ENCODE measurements at places on chromosomes 4 and X.

DNA sequence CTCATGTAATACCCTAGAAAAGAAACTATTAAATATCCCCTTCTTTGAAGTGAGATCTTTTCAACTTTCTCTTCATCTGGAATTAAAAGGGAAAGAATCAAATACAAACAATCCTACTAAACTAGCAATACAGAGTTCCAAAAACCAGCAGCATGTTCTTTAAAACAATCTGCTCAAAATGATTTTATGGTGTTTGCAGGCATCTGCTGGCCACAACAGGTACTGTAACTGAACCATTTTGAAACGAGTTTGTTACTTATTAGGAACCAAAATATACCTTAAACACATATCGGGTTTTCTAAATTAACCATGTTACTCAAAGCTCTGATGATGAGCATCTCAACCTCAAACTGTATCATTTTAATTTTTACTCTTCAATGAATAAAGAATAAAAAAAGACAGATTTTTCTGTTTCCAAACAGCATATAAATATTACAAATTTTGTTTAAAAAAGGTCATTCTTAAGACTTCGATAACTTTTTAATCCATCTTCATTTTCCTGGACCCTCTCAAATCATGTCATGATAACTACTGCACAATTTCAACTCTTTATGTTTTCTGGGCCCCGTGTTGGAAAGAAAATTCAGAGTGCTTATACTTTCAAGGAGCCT, 56.5 kb downstream of the ARAP2 start:
- DNase-seq: no peak

- no peak for DNase-seq
These were observed 14.2 kb downstream of the PHOX2B start for GRCh38 chr4:41734371-41734770.

DNA sequence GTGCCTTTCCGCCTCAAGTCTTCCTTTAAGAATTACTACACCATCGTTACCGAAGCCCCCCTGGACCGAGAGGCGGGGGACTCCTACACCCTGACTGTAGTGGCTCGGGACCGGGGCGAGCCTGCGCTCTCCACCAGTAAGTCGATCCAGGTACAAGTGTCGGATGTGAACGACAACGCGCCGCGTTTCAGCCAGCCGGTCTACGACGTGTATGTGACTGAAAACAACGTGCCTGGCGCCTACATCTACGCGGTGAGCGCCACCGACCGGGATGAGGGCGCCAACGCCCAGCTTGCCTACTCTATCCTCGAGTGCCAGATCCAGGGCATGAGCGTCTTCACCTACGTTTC, 2.2 kb downstream of the PCDH10 start:
- DNase-seq: no peak

DNA sequence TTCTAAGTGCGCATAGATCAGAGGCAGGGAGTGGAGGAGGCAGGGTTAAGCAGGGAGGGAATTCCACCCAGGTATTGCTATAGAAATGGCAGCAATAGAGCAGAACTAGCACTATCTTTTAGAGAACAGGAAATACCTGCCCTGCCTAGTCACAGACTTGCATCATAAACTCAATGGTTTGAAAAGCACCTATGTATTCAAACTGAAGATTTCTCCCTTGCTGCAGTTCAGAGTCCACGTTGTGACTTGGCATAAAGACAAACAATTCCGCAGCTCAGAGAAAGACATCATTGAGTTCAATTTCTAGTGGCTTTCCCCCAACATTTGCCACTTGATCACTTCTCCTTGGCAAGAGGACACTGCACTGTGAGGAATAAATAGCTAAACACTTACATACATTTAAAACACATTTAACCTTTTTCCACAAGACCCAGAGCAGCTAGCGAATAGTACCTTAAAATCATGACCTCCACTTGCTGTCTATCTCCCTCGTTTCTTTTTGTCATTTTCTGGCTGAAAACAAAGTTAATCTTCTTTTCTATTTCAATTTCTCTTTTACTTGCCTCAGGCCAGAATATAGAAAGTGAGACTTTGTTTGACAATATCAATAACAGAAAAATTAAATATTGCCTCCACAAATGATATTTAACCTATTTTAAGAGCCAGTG, 42.4 kb downstream of the SLC7A11 start:
- no peak for DNase-seq

GRCh38 chrX:39750256-39750790, 347.4 kb downstream of the BCOR start:
- DNase-seq: no peak

DNA sequence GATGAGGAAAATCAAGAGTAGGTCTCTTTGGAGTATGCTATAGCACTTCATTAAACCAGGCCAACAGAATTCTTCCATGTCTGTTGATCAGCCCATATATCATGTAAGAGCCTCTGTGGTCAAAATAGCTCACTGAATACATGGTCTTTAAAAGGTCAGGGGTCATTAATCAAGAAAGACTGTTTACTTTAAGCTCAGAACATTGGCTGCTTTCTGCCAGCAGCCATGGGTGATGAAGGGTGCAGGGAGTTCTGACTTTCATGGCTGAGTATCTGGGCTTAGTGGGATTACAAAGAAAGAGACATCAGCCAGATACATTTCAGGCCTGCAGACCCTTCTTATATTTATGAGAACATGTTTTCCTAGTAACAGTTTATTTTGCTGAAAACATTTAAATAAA, 7.1 kb upstream of the C4orf54 start:
- DNase-seq: no peak

DNA sequence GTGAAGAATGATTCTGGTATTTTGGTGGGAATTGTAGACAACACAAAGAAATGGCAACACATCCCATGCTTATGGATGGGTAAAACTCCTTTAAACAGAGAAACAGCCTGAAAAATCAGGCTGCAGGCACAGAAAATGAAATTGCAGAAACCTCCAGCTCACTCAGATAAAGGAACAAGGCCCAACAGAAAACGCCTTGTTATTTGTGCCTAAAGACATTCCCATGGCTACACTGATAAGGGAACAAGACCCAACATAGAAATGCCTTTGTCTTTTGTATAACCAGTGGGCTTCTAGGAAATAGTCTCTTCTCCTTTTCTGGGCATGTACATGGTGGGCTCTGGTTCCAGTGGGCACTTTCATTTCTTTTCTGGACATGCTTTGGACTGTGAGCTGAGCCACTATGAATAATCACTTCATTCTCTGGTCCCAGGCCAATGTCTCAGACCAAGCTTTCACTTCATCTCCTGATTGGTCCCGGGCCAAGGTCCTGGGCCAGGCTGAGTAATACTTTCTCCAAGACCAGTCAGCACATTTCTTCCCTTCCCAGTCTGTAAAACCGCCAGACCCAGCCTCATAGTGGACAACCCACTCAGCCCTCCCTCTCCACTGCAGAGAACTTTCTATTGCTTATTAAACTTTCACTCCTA, 160.5 kb downstream of the TBX22 start:
- DNase-seq: no peak

DNA sequence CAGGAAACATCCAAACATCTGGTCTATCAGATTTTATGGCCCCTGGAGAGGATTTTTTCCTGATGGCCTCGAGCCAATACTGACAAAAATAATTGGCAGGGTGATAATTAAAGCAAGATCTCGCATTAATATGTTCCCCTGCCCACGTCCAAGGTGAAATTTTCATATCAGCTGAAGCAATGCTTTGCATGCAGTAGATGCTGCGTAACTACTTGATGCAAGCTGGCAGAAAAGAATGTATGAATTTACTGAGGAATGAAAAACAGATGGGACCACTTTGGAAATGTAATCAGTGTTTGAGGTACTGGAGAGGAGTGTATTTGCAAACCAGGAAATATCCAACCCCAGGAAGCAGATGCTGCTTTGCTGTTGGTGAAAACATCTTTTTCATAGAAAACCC, 36.8 kb upstream of the REST start:
- DNase-seq: no peak

GRCh38 chr4:123599061-123599919, 202.7 kb downstream of the SPRY1 start:
- no peak for DNase-seq

- no peak for DNase-seq
These were observed 223.1 kb upstream of the FAT1 start for GRCh38 chr4:186946682-186947294.

DNA sequence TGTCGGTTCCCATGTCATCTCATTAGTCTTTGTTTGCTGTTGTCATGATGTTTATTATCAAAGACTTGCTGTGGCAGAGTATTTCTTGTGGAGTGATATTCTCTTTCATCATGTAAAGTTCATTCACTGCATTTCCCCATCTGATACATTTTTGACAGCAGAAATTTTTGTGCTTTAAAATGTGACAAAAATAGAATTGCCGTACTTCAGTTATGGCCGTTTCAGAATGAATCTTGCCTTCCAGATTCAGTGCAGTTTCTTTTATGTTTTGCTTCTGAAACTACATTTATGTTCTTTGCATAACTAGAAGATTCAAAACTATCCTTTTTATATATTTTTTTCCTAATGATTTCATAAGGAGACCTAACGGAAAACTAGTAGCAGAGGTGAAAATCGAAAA, 10.0 kb downstream of the CSTF2 start:
- no peak for DNase-seq

DNA sequence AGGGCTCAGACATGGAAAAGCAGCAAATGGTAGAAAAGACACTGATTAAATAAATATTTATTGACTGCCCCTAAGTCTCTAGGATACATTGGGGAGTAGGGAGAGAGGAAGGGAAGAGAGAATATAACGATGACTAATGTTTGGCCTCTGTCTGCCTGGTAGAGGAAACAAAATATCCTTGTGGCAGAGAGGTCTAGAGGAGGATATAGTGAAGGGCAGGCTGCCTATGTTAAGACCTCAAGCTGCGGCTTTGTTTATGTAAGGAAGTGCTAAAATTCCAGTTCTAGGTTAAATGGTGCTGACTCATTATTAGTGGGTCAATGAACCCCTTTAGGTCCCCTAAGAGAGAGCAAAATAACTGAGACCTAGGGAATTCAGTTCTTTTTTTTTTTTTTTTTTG, 427.3 kb upstream of the FTHL17 start:
- DNase-seq: no peak

DNA sequence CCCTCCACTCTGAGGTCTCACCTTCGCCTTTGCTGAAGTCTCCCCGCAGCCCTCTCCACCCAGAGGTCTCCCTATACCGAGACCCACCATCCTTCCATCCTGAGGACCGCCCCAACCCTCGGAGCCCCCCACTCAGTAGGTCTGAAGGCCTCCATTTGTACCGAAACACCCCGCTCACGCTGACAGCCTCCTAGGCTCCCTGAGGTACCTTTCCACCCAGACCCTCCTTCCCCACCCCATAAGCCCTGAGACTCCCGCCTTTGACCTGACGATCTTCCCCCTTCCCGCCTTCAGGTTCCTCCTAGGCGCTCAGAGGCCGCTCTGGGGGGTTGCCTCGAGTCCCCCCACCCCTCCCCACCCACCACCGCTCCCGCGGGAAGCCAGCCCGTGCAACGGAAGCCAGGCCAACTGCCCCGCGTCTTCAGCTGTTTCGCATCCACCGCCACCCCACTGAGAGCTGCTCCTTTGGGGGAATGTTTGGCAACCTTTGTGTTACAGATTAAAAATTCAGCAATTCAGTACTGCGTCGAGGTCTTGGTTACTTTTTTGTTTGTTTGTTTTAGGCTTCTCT, 5.0 kb downstream of the SOD3 start:
- DNase-seq: no peak

GRCh38 chr4:70902577-70903290, 565 bp downstream of the MOB1B start:
- no peak for DNase-seq

- no peak for DNase-seq
These were observed 353.3 kb upstream of the MAGEB16 start for GRCh38 chrX:35444671-35445355.

GRCh38 chr4:52788806-52789205, 37.6 kb upstream of the ERVMER34-1 start:
- no peak for DNase-seq

- no peak for DNase-seq
These were observed 1965.8 kb downstream of the C4orf33 start for GRCh38 chr4:131061734-131062133.

- no peak for DNase-seq
These were observed 148.7 kb upstream of the MAD2L1 start for GRCh38 chr4:120215350-120215749.

DNA sequence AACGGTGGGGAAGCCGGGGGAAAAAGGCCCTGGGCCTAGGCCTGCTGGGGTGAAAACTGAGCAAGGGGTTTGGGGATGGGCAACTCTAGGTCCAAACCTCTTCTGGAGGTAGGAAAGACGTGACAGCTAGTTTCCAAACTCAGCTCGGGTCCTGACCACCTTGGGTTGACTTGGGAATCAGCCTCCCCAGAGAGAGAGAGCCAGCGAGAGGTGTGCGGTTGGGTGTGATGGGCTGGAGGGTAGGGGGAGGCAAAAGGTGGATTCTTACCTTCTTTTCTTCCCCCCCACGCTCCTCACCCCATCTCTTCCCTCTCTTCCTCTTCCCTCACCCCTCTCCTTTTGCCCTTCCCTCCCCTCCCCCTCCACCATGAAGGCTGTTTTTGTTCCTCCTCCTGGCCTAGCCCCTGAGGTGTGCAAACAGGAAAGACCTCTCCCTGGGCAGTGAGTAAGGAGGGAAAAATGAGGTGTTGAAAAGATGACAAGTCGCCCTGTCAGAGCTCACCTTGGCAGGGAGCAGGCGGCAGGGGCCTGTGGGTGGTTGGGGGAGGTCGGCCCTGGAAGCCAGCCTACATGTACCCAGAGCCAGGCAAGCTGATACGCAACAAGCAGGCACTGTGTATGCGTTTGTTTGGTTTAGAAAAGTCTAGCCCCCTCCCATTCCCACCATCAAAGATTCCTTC, 14.8 kb downstream of the PJA1 start:
- DNase-seq: peak; percentile 65

DNA sequence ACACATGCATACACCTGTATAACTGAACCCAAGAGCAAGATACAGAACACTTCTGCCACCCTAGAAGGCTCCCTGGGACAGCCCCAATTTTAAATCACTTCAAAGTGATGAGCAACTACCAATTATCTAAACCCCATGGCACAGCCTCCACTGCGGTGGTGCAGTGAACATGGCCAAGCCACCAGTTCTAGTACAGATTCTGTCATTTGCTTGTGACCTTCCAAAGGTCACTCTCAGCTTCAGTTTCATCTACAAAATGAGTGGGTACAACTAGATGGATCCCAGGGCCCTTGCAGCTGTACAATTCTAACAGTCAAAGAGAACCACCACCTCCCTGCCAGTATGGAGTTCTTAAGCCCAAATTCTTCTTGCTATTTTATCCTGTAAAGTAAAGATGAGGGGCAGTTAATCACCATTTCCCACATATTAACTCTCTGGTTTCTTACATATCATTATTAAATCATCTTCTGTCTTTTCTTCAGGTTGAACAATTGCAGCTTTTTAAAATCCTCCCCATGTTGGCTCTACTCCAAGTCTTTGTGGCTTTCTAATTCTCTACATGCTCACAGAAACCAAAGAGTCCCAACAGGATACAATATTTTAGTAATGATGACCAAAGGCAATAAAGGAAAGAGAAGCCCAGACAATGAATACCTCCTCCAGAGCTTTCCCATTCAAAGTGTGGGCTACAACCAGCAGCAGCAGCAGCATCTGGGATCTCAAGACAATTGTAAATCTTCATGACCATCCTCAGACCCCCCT, 39.0 kb upstream of the GPM6B start:
- DNase-seq: no peak

DNA sequence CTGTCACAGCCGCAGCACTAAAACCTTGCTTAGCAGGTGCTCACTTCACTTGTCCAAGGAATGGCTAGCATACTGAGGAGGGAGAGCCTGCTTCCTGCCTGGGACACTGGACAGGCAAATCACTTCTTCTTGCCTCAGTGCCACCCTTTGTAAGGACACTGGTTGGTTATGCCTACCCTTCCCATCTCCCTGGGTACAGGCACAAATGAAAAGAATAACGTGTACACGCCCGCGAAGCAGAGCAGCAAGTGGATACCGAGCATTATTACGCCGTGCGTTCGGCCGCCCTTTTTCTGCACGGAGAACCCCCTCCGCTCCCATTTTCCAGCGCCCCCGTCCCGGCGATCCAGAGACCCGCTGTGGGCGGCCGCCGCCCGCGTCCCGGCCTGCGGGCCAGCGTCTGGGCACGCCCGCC, 338 bp upstream of the KLHL2 start:
- DNase-seq: no peak

Measured in vagina (tissue), 2 donors.